ENCODE measurements at places on chromosomes 11 and 22.

GRCh38 chr11:87859636-87860035 is 315.6 kb downstream of the RAB38 start:
- no peak for DNase-seq

GRCh38 chr11:2267306-2267850 is 3.0 kb downstream of the ASCL2 start:
- no peak for DNase-seq

- DNase-seq, result no peak
Measured at GRCh38 chr11:34869425-34869824, 46.8 kb downstream of the APIP start.

DNA sequence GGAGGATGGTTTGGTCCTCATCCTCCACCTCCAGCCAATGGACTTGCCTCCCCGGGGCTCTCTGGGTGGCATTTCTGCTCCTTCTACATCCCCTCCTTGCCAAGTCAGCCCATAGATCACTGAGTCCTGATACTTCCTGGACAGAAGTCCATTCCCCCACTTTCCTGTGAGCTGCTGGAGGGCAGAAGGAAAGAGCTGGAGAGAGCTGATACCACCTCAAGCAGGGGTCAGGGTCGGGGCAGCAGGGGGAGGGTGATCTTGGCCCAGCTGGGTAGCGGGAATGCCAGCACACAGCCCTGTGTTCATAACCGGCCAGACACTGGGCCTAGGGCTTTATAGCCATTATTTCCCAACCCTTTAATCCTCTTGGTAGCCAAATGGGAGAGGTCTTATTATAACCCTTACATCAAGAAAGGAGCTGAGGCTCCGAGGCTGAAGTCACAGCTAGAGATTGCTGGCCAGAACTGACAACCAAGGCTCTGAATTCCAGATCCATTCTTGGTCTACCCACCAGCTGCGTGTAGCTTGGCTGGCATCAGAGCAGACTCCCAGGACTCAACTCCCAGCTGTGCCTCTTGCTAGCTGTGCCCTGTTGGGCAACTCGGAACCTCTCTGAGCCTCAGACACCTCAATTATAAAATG is 39.9 kb downstream of the CD6 start:
- DNase-seq, result no peak
